ENCODE measurements at places on chromosomes 1 and 21. TPM values are rescaled to one million over a fixed set of nuclear protein-coding genes. Genes with fewer than 3 reads are reported as not detected.

Gene TNFRSF25
- 12.4 TPM for total RNA-seq

Gene EXTL1
- total RNA-seq, result 0.98 TPM

Gene KRTAP10-3
- total RNA-seq, result not detected

Gene LRRN2
- 0.32 TPM for total RNA-seq

Gene KRTAP19-1
- not detected for total RNA-seq

Gene TGFB2
- 9.5 TPM for total RNA-seq

Gene DMBX1
- total RNA-seq, result not detected

Gene ARHGEF16
- total RNA-seq, result 16.2 TPM

Gene ZBTB21
- total RNA-seq, result 15.2 TPM

Gene NUP210L
- total RNA-seq, result under 0.01 TPM

Gene FMOD
- 132 TPM for total RNA-seq

Gene MNDA
- total RNA-seq, result 6.9 TPM

Gene MEX3A
- total RNA-seq, result 0.32 TPM

Gene TNFSF4
- 0.73 TPM for total RNA-seq

Gene OR2T2
- not detected for total RNA-seq

Gene CD1D
- 1.8 TPM for total RNA-seq

Gene C8B
- not detected for total RNA-seq

Gene KCNJ15
- total RNA-seq, result 0.80 TPM

Gene GNG4
- total RNA-seq, result not detected

Gene TARDBP
- 142 TPM for total RNA-seq

Gene LCE2C
- total RNA-seq, result not detected

Gene FAAH
- total RNA-seq, result 18.1 TPM

Gene ZNF436
- total RNA-seq, result 23.9 TPM

Gene AMPD1
- total RNA-seq, result 2.3 TPM

Gene CYYR1
- total RNA-seq, result 10.6 TPM

Gene FCRL2
- 0.66 TPM for total RNA-seq

Gene CTH
- 4.9 TPM for total RNA-seq

Gene LMOD1
- total RNA-seq, result 92.2 TPM

Gene FAM151A
- total RNA-seq, result 0.33 TPM

Gene FCRL1
- not detected for total RNA-seq

Gene CHIT1
- 15.2 TPM for total RNA-seq

Gene ANGPTL3
- not detected for total RNA-seq

Gene CD34
- 80.6 TPM for total RNA-seq

Gene FALEC
- 2.2 TPM for total RNA-seq

Gene CYP4A11
- total RNA-seq, result 4.6 TPM

Gene GNAT2
- not detected for total RNA-seq

Gene HECTD3
- total RNA-seq, result 32.8 TPM

Gene FAM89A
- total RNA-seq, result 39.0 TPM

Gene C4BPA
- total RNA-seq, result 6.4 TPM

Gene OR2L5
- total RNA-seq, result not detected

Gene MROH7
- total RNA-seq, result 0.66 TPM

Gene CORT
- not detected for total RNA-seq

Gene FOXO6
- total RNA-seq, result 0.98 TPM

Gene JAM2
- 7.8 TPM for total RNA-seq

Gene CTSS
- total RNA-seq, result 36.1 TPM

Gene TMEM200B
- total RNA-seq, result 21.0 TPM

Gene ALPL
- 98.0 TPM for total RNA-seq

Gene AMY2A
- total RNA-seq, result not detected

Gene BRINP2
- 1.5 TPM for total RNA-seq

Gene SLC45A1
- total RNA-seq, result 1.9 TPM

Gene CRNN
- total RNA-seq, result 0.66 TPM

Gene UTS2
- not detected for total RNA-seq

Gene STIL
- total RNA-seq, result 2.3 TPM

Gene PTGER3
- 52.1 TPM for total RNA-seq

Gene TSTD1
- total RNA-seq, result 57.3 TPM

Gene TMEM50B
- 91.8 TPM for total RNA-seq

Gene CTSE
- total RNA-seq, result under 0.01 TPM

Gene LCE3E
- not detected for total RNA-seq

Gene HLX
- total RNA-seq, result 5.0 TPM

Gene CDA
- 1.0 TPM for total RNA-seq
